ENCODE measurements at places on chromosomes 11 and 22. TPM values are rescaled to one million over a fixed set of nuclear protein-coding genes. Genes with fewer than 3 reads are reported as not detected.

GRCh38 chr11:134572741-134573675 is 161.0 kb upstream of the B3GAT1 start:
- H3K27ac ChIP-seq: no peak overlapping the region
- H3K4me1 ChIP-seq: no peaks in the 10 kb centered on the region
- H3K27me3 ChIP-seq: no peaks in the 10 kb centered on the region
- H3K4me3 ChIP-seq: no peak overlapping the region

SYT12 gene
- total RNA-seq: not detected

IL10RA gene
- 450 TPM for total RNA-seq

EWSR1 gene
- 260 TPM for total RNA-seq

- H3K27ac ChIP-seq: no peak overlapping the region
- no peak for DNase-seq
- H3K4me1 ChIP-seq: no peaks in the 10 kb centered on the region
- no peaks in the 10 kb centered on the region for H3K36me3 ChIP-seq
- no peak overlapping the region for H3K4me3 ChIP-seq
- no peaks in the 10 kb centered on the region for H3K27me3 ChIP-seq
These were observed 10.9 kb downstream of the MUC2 start for GRCh38 chr11:1085440-1086170.

GRCh38 chr11:68317147-68317785 is 4.9 kb downstream of the LRP5 start:
- no peak overlapping the region for H3K4me3 ChIP-seq
- H3K27ac ChIP-seq: no peak overlapping the region
- no peaks in the 10 kb centered on the region for H3K27me3 ChIP-seq
- H3K4me1 ChIP-seq: peaks cover 22% of the 10 kb centered on the region
- DNase-seq: no peak

TMPRSS5 gene
- total RNA-seq: 0.76 TPM

NCR3LG1 gene
- 2.6 TPM for total RNA-seq

ANO5 gene
- total RNA-seq: not detected

CCDC73 gene
- not detected for total RNA-seq

- H3K36me3 ChIP-seq: no peaks in the 10 kb centered on the region
- H3K4me3 ChIP-seq: no peak overlapping the region
- H3K27me3 ChIP-seq: no peaks in the 10 kb centered on the region
- H3K27ac ChIP-seq: no peak overlapping the region
- peaks cover 6% of the 10 kb centered on the region for H3K4me1 ChIP-seq
These were observed 8.4 kb upstream of the FTH1 start for GRCh38 chr11:61975638-61976419.

GRCh38 chr22:35870517-35871293 is 153.0 kb downstream of the APOL5 start:
- H3K4me3 ChIP-seq: no peak overlapping the region
- no peaks in the 10 kb centered on the region for H3K4me1 ChIP-seq
- H3K27ac ChIP-seq: no peak overlapping the region
- no peak for DNase-seq
- no peaks in the 10 kb centered on the region for H3K36me3 ChIP-seq

DNA sequence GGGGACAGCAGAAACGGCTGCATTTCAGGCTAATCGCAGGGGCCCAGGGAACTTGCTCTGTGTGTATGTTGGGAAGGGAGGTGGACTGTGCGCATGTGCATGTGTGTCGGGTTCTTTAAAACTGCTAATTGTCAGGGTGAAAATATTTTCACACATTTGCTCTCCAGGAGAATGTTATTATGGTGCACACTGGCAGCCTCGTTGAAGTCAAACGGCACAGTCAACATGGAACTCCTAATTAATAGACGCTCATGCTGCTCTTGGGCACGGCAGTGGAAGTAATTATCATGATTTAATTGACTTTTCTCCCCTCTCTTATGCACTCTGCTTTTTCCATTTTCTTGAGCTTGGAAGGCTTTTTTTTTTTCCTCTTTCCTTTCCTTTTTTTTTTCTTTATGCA is 92.6 kb downstream of the TSPAN18 start:
- H3K4me1 ChIP-seq: no peaks in the 10 kb centered on the region
- H3K4me3 ChIP-seq: no peak overlapping the region
- H3K27ac ChIP-seq: no peak overlapping the region
- no peaks in the 10 kb centered on the region for H3K36me3 ChIP-seq

GRCh38 chr11:2816941-2817421 is 68.6 kb downstream of the CDKN1C start:
- H3K27me3 ChIP-seq: peaks cover 19% of the 10 kb centered on the region
- no peak overlapping the region for H3K4me3 ChIP-seq
- H3K4me1 ChIP-seq: peaks cover 3% of the 10 kb centered on the region

OR5A1 gene
- not detected for total RNA-seq

Measured in T-cell (primary cell).